ENCODE measurements at places on chromosomes 1 and 21. TPM values are rescaled to one million over a fixed set of nuclear protein-coding genes. Genes with fewer than 3 reads are reported as not detected.

The GUCA2A gene
- not detected for total RNA-seq

The NCAM2 gene
- 11.7 TPM for total RNA-seq

The SELL gene
- total RNA-seq: 22.7 TPM

The KDM1A gene
- total RNA-seq: 40.9 TPM

DNA sequence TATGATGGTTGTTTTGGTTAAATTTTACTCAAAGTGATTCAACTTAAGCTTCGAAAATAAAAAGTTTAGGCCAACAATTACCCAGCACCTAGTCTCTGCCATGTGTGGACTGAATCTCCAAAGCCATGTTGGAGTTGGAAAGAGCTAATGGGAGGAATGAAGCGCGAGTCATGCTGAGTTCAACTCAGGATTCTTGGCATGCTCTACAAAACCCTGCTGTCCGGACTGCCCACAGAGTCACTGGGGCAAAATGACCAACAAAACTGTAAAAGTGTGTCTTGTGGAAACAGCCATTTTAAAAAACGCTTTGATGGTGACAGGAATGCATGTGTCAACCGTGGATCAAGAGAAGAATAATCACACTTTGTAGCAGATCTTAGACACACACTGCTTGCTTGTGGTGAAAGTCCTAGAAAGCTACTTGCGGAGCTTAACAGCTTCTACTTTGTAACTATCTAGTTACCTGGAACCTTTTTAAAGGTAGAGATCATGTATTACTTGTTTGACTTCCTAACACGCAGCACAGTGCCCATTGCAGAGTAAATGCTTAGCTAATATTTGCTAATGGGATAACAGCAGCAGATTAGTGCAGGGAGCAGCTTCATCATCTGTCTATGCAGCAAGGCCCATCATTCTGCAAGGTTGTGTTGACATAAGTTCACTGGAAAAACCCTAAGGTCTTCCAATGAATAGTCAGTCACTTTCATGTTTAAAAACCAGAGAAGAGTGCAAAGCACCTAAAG lies 7.0 kb upstream of the GBP6 start:
- H3K4me3 ChIP-seq: no peak overlapping the region
- no peaks in the 10 kb centered on the region for H3K4me1 ChIP-seq
- no peak overlapping the region for H3K27ac ChIP-seq
- peak; percentile 6 for DNase-seq
- H3K36me3 ChIP-seq: no peaks in the 10 kb centered on the region
- no peaks in the 10 kb centered on the region for H3K27me3 ChIP-seq

- H3K4me3 ChIP-seq: no peak overlapping the region
- peak overlapping the region; percentile 4 for H3K27ac ChIP-seq
- DNase-seq: no peak
- H3K36me3 ChIP-seq: no peaks in the 10 kb centered on the region
- peaks cover 21% of the 10 kb centered on the region for H3K27me3 ChIP-seq
- H3K4me1 ChIP-seq: peaks cover 2% of the 10 kb centered on the region
Observed at GRCh38 chr1:166925810-166926478, 49.4 kb downstream of the ILDR2 start.

GRCh38 chr1:230029244-230029941 lies 37.6 kb upstream of the GALNT2 start:
- no peaks in the 10 kb centered on the region for H3K36me3 ChIP-seq
- no peaks in the 10 kb centered on the region for H3K27me3 ChIP-seq
- H3K27ac ChIP-seq: no peak overlapping the region
- no peak overlapping the region for H3K4me3 ChIP-seq

- DNase-seq: no peak
- H3K4me1 ChIP-seq: no peaks in the 10 kb centered on the region
- no peaks in the 10 kb centered on the region for H3K27me3 ChIP-seq
- H3K36me3 ChIP-seq: no peaks in the 10 kb centered on the region
Observed at GRCh38 chr1:184605941-184606340, 148.7 kb downstream of the EDEM3 start.

- H3K36me3 ChIP-seq: no peaks in the 10 kb centered on the region
- H3K4me1 ChIP-seq: no peaks in the 10 kb centered on the region
- H3K4me3 ChIP-seq: no peak overlapping the region
- H3K27ac ChIP-seq: no peak overlapping the region
Observed at GRCh38 chr1:19054216-19054615, 97.7 kb upstream of the IFFO2 start.

GRCh38 chr1:21034725-21035628 lies 141.7 kb downstream of the EIF4G3 start:
- no peaks in the 10 kb centered on the region for H3K36me3 ChIP-seq
- DNase-seq: no peak
- no peak overlapping the region for H3K27ac ChIP-seq

DNA sequence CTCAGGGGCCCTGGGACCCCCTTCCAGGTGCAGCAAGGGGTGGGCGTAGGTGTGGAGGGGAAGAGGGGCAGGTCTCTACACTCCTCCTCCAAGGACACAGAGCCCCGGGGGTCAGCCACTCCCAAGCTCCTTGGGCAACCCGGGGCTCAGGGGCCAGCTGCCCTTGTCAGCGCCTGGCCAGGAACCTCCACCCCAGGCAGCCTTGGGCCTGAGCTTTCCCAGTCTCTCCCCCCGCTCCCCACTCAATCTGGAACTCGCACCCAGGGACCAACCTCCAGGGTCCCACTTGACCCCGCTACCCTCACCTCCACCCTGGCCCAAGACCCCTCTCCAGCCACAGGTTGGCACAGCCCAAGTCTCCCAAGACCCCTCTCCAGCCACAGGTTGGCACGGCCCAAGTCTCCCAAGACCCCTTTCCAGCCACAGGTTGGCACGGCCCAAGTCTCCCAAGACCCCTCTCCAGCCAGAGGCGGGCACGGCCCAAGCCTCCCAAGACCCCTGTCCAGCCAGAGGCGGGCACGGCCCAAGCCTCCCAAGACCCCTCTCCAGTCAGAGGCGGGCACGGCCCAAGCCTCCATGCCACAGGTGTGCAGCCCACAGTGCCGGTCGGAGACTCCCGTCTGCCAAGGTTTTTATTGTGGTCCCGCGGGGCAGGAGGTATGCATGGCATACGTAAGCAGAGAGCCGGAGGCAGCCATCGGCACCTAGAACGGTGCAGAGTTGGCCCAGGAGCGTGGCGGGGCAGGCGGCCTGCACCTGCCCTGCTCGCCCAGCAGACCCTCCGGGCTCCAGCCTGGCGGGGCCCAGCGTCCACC lies 3.0 kb downstream of the TNFRSF4 start:
- H3K27me3 ChIP-seq: peaks cover 13% of the 10 kb centered on the region
- DNase-seq: no peak
- H3K4me3 ChIP-seq: no peak overlapping the region
- no peaks in the 10 kb centered on the region for H3K36me3 ChIP-seq

Measured in lung (tissue), 17 donors.